AG09309 (cell line): ENCODE measurements at places on chromosomes 4 and X.

DNA sequence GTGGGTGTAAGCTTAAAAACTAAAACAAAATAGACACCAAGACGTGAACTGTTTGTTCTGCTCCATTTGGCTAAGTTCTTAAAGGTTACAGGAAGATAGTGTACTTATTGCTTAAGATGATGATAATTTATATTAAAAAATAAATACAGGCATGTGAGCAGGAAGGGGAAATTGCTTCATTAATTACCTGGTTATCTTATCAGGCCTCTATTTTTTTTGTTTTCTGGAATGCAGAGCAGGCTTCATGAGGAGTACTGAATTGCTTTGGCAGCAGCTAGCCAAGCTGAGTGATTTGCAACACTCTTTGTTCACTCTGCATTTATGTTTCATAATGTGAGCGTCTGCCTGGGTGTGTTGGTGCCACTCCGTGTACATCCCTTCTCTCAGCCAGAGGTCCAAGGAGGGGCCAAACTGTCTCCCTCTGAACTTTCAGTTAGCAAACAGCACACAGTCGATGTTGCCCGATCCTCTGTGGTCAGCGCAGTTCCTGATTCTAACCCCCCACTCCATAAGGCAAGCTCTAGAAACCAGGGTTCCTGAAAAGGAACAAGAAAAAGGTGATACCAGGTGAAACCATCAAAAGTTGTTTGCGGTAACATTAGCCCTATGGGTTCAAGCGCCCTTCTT lies 348.2 kb downstream of the SPRY1 start:
- DNase-seq = no peak

- no peak for DNase-seq
Measured at GRCh38 chrX:17476411-17476810, 101.4 kb downstream of the NHS start.

DNA sequence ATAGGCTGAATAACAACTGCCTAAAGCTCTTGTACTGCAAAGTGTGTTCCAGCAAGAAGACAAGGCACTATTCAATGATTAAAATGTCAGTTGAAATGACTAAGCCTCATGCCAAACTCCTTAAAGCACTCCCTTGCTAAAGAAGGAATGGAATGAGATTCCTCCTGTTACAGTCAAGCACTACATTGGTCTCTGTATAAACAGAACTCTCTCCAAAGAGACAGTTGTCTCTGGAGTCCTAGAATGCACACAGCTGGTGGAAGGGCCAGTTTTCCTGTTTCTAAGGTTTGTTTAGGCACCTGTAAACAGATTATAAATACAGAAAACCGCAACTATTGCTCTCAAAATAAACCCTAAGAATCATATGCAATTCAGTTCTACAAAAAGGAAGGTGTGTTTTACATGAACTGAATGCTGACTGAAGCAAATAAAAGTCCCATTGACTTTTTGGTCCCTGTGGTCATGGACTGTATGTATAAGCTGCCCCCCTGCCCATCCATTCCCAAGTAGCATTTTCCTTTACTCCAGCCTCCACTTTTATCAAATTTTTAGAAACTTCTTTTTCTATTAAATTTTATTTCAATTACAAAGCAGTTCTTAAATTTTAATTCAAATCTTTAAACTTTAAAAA lies 47.0 kb downstream of the FAT1 start:
- DNase-seq = peak; percentile 46

GRCh38 chrX:103477496-103477895 lies 41.8 kb downstream of the RAB40A start:
- no peak for DNase-seq

- DNase-seq = no peak
Measured at GRCh38 chr4:87108142-87108546, 112.3 kb downstream of the KLHL8 start.

GRCh38 chrX:68415316-68415715 lies 18.0 kb downstream of the OPHN1 start:
- DNase-seq = no peak

DNA sequence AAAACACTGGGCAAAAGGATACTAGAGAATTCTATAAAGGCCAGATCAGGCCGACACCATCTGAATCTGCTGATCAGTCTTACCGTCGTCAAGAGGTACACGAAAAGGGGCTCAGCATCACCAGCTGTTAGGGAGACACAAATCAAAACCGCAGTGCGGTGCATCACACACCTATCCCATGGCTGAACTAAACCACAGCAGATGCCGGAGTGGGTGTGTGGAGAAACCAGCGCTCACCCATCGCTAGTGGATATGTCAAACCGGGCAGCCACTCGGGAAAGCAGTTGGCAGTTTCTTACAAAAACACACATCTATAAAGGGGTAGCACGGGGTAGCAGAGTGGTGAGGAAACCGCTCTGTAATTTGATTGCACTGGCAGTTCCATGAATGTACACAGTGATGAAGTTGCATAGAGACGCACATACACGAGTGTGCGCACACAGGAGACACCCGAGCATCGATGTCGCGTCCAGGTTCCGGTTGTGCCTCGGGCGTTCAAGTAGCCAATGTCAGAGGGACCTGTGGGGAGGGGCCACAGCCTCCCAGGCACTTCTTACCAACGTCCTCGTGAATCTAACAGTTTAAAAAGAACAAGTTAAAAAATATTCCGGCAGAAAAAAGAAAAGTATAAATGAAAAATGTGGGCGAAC lies 23.1 kb upstream of the CCNQ start:
- DNase-seq = no peak

- DNase-seq = no peak
Measured at GRCh38 chrX:21503593-21503992, 129.4 kb downstream of the CNKSR2 start.

- no peak for DNase-seq
Measured at GRCh38 chrX:75746891-75747639, 38.0 kb downstream of the MAGEE2 start.

DNA sequence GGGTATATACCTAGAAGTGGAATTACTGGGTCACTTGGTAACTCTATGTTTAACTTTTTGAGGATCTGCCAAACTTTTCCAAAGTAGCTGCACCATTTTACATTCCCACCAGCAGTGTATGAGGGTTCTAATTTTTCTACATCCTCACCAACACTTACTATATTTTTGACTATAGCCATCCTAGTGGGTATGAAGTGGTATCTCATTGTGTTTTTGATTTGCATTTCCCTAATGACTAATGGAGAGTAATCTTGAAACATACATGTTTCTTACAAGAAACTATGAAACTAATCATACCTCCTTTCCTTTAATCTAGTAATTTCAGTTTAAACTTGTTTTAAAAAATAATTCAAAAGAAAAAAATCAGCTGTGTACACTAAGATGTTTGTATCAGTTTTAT lies 17.9 kb downstream of the BCLAF3 start:
- no peak for DNase-seq

DNA sequence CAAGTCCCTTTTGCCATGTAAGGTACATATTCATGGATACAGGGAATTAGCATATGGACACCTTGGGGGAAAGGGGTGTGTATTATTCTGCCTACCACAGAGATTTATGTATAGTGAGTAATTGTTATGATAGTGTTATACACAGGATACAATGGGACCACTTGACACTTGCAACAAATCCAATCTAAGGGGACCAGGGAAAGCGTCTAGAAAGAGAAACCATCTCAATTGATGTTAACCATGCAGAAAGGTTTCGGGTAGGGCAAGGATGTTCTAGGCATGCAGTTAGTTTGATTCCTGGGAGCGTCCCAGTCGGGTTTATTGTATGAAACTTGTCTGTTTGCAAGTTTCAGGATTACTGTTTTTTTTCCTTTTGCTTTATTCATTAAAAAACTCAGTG lies 34.2 kb downstream of the MMRN1 start:
- DNase-seq = no peak

GRCh38 chr4:39975488-39976089 lies 2.1 kb downstream of the PDS5A start:
- DNase-seq = peak; percentile 31

DNA sequence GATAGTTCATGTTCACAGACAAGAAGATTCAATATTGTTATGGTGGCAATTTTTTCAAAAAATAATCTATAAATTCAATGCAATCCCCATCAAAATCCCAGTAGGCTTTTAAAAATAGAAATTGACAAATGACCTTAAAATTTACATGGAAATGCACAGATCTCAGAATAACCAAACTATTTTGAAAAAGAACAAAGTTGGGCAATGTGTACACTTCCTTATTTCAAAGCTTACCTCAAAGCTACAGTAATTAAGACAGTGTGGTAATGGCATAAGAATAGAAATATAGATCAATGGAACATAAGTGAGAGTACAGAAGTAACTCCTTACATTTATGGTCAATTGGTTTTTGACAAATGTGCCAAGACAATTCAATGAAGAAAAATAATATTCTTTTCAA lies 39.0 kb downstream of the FRMD7 start:
- DNase-seq = no peak

GRCh38 chrX:1531096-1531890 lies 5.7 kb downstream of the P2RY8 start:
- DNase-seq = no peak

DNA sequence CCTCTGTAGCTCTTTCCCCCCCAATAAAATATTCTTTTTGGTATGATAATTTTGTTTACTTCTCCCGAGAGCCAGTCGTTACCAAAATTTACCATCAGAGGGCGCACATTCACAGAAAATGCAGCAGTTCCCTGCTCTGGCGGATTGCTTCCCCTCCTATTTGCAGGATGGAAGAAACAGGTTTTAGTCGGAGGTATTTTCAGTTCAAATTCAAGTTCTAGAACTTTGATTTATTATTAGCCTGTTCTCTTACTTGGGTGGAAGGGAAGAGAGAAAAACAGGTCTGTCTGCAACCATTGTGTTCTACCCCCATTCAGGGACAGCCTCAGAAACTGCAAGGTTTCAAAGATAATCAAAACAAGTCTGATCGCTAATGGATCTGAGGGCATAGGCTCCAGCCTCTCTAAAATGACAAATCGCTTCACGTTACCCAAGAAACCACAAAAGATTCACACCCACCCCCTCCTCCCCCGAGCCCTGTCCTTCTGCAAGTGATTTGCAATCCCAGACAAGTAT lies 263.8 kb upstream of the RPS6KA3 start:
- DNase-seq = peak; percentile 21

DNA sequence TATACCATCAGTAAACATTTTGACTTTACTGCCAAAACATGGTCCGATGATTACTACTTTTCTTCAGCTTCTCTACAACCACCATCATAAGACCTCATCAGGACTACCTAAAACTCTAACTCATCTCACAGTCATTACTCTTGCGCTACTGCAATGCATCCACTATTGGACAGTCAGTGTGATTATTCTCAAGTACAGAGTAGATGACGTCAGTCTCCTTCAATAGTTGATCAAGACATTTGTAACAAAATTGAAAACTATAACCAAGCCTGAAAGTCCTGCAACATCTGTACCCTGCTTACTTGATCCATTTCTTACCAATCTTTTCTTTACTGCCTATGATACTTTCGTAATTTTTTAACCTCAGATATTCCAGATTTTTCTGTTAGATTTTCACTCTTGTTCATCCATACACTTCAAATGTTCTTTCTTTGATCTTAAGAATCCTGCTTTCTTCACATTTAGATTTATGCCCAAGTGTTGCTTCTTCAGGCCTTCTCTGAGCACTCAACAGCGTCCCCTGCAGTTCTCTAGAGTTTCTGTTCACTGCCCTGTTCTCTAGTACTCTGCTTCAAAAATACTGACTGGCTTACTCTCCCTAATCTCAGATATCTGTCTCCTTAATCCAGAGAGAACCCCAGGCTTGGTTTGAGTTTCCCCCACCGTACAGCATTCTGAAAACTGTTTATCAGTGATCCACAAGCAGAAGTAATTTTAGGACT lies 1517.6 kb downstream of the STIM2 start:
- DNase-seq = no peak

GRCh38 chrX:51894697-51895336 lies 1.4 kb downstream of the MAGED1 start:
- DNase-seq = no peak

GRCh38 chrX:31240982-31241381 lies 169.1 kb upstream of the FTHL17 start:
- DNase-seq = no peak

- no peak for DNase-seq
Measured at GRCh38 chr4:7967063-7967440, 27.4 kb upstream of the AFAP1 start.

DNA sequence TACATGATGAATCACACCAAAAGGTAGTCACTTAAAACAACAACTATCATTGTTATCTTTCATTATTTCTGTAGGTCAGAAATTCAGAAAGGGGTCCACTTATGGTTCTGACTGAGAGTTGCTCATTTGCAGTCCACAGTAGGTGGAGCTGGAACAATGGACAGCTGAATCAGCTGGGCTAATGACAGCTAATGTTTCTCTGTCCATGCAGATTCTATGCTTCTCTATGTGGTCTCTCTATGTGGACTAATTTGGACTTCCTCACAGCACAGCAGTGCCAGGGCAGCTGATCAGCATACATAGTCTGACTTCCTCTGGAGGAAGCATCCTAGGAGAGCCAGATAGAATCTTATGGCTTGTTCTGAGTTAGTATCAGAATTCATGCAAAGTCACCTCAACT lies 131.7 kb upstream of the INTU start:
- DNase-seq = no peak

DNA sequence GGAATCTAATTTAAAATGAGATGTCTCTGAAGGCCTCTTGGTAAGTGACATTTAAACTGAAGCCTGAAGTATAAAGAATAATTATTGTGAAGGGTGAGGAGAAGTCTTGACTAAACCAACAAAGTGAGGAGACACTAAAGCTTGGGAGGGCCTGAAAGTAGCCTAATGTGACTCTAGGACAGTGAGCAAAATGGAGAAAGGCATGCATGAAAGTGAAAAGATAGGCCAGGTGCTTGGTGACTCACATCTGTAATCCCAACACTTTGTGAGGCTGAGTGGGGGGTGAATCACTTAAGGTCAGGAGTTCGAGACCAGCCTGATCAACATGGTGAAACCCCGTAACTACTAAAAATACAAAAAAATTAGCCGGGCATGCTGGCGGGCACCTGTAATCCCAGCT lies 46.9 kb upstream of the SMARCAD1 start:
- no peak for DNase-seq
